ENCODE measurements at places on chromosomes 4 and X.

GRCh38 chrX:12903646-12904045 lies 2.8 kb upstream of the TLR8 start:
- DNase-seq: no peak

DNA sequence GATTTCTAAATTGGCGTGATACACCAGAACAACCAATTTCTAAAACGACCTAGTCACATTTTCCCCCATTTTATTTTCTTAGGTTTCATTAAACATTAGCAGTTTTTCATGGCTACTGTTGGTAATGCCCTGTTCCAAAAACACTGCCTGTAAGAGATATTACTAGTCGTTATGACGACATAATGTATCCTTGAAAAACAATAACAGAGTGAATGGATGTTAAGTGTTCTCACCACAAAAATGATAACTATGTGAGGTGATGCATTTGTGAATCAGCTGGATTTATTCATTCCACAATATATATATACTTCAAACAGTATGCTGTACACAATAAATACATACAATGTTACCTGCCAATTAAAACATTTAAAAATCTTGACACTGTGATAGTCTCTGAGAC lies 1147.6 kb upstream of the PCDH10 start:
- DNase-seq: no peak

GRCh38 chr4:167578906-167579305 lies 344.6 kb upstream of the SPOCK3 start:
- no peak for DNase-seq

GRCh38 chr4:48483777-48484493 lies 792 bp downstream of the SLC10A4 start:
- DNase-seq: peak; percentile 66

DNA sequence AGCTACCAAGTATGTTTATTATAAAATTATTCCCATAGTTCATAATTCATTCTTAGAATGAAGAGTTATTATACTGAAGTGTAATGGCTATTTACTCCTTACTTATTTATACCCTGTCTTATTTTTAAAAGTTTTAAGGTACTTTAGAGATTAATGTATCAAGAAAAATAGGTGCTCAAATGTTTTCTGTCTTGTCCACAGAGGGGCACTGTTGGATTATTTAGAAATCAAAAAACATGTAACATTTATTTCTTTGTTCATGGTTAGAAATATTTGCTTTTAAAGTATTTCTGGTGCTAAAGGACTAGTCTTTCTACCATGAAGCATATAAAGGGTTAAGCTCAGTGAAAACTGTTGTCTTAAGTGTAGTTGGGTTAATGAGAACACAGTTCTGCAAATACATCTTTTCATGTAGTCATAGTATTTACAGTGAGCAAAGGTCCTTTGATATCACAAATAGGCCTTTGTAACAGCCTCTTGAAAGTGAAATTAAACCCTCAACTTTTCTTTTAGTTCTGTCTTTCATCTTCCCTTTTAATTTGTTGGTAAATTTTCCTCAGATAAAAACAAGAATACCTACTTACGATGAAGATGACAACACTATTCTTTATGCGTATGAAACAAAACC lies 7.7 kb downstream of the SCML1 start:
- no peak for DNase-seq

GRCh38 chr4:13656569-13657405 lies 29.3 kb upstream of the BOD1L1 start:
- DNase-seq: peak; percentile 90

DNA sequence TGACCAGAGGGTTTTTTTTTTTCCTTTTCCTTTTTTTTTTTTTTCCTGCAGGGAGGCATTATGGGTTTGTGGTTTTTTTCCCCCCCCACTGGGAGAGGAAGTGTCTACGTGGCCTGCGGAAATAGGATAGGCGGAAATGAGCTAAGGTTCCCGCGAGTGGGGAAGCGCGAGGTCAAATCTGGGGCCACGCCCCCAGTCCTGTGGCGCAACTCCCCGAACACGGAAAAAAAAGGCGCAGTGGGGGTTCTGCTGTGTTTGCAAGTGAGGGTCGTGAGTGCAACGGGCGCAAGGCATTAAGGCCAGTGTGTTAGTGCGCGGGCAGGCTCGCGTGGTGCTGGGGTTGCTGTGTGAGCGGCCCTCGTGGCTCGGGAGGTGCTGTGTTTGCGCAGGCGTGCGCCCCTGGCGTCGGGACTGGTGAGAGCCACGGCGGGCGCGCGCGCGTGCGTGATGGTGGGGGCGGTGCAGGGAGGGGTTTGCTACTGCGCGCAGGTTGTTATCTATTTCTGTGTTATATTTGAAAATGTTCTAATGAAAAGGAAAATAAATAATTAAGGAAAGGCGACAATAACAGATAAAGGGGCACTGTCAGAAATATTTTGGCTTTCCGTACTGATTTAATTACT lies 685 bp upstream of the MORF4L2 start:
- DNase-seq: peak; percentile 95

DNA sequence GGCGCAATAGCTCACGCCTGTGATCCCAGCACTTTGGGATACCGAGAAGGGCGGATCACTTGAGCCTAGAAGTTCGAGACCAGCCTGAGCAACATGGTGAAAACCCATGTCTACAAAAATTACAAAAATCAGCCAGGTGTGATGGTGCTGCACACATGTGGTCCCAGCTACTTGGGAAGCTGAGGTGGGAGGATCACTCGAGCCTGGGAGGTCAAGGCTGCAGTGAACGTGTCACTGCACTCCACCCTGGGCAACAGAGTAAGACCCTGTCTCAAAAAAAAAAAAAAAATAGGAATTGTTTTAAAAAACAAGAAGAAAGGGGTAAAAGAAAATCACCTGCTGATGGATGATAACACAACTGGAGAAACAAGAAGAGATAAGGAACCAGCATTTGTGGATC lies 38.8 kb downstream of the CHIC2 start:
- no peak for DNase-seq

DNA sequence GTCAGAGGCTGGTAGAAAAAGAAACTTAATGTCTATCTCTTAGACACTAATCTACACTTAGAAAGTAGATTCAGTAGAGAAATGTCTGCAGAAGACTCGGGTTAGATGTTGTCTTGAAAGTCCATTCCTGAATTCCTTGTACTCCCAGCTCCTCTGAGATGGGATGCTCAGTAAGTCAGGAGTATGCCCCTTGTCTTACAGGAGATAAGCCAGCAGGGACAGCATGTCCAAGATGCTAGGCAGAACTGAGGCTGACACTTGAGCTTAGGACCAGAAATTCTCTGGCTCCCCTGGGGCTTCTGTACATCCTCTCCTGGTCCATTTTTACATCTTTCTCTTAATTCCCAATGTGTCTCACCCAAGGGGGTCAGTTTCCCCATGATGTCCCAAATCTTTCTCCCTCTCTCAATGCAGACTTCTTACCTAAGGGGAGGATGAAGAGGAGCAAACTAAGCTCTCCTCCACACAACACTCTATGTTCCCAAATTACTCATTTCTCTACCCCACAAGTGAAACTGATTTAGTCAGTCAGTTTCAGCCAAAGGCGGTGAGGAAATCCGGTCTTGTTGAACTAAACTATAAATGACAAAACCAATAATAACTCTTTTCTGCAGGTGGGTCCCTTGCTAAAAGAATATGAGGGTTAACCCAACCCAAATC lies 558.2 kb upstream of the DIPK2B start:
- DNase-seq: no peak

DNA sequence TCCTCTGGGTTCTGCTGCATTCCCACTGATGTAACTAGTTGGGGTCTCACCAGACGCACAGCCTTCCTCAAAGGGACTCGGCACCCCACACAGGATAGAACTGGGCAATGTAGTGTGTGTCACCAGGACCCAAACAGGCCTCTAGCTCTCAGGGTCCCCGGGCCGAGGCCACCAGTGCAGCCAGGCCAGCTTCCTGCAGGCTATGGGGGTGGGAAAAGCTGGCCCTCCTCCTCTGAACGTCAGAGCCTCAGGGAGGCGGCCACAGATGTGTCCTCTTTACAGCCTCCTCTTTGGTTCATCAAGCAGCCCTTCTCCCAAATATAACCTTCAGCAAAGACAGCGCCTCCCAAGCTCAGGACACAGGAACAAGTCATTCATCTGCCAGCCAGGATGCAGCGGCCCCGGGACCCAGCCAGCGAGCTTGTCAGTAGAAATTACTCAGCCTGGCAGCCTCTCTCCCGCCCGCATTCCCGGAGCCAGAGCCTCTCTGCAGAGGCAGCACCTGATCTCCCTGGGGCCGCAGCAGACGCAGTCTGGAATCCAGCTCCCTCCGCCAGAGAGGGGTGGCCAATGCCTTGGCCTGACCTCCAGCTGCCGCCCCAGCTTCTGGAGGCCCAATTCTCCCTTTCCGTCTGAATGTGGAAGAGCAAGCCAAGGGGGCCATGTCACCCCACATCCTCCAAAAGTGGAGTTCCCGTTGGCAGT lies 288.5 kb downstream of the FBXW7 start:
- peak; percentile 47 for DNase-seq

GRCh38 chrX:47293106-47293505 lies 60.3 kb downstream of the USP11 start:
- DNase-seq: no peak

GRCh38 chrX:129719931-129720530 lies 18.7 kb upstream of the XPNPEP2 start:
- no peak for DNase-seq

GRCh38 chr4:36351082-36351666 lies 69.8 kb downstream of the DTHD1 start:
- peak; percentile 29 for DNase-seq

DNA sequence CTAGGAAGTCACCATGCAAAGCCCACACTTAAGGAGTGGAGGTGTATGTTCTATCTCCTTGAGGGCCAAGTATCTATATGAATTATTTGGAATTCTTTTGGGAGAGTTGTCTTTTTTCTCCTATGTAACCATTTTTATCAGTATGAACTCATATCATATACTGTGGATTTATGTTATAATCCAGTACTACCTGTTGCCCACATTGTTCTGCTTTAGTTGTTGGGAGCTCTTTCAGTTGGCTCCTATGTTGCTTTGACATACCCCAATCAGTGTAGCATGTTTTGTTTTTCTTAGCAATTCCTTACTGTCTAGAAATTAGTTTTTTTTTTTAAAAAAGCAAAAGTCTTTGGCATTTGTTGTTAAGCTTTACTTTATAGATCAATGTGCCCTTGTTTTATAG lies 13.0 kb downstream of the UCHL1 start:
- DNase-seq: no peak

DNA sequence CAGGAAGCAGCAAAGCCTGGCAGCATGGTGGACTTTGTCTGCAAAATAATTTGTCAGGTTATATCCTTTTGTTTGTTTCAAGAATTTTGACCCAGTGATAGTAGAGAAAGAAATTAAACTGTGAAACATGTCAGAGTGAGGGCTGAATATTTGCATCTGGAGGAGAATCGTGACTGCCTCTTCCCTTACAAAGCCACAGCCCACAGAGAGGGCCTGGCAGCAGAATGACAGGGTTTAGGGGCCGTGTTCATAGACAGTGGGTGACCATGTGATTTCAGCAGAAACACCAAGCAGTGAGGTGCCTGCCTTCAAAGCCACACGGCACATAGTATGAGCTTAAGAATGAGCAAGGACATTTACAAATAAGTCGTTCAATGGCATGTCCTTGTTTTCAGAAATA lies 24.4 kb upstream of the PLAC8 start:
- DNase-seq: no peak

DNA sequence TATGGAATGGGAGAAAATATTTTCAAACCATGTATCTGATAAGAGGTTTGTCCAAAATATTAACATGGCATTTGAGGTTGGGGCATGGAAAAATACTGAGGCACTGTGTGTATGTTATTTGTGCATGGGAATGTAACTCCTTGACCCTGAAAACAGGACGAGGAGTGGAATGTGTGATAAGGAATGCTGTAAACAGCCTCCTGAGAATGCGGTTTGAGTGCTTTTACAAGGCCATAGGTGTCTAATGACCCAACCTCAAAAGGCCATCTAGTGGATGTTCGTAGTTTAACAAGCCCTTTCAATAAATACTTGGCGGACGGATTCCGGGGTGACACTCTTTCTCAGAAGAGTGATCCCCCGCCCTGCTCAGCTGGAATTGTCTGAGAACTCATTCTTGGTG lies 162.9 kb upstream of the USP9X start:
- DNase-seq: no peak

DNA sequence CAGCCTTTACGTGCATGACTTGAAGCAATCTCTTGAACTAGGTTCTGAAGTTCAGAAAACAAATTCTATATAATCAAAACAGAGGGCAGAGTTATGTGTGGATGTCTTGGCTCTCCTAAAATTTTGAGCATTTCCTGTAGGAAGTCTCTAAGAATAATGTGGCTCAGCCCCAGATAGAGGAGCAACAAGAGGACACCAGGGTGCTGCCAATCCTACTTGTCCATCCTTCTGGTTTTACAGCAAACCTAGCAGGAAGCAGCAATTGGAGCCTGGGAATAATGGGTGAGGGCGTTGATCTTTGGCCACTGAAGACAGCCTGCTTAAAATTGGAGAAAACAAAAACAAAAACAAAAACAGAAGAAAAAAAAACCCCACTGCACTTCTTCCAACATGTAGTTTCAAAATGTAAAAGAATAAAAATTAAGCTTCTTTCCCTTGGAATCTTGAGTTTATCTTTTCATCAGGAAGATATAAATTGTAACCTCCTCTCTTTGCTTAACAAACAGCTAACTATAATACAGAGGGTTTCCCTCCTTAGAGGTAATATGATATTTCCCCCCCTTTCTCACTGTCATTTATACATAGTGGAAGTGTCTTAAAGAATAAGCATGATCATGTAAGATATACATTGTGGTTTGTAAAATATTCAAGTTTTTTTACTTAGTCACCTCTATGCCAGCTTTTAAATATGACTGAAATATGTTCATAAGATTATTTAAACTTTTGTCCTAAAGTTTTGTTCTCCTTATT lies 130.6 kb downstream of the FBXO8 start:
- no peak for DNase-seq

DNA sequence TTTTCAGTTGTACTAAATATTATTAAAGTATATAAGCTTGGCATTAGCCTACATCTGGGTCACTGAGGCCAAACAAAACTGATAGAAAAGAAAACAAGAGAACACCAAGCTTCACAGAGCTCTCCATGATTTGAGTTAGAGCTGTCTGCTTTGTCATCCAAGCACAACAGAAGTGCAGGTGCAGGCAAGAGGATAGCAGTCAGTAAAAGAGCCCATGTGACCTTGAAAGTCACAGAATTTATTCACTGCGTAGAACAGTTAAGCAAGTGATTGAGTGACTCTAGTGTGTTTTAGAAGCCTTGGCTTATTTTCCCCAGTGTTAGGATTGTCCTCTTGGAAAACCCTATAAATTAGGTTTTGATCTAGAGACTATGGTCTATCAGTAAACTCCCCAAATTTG lies 49.4 kb upstream of the PRDM5 start:
- no peak for DNase-seq

GRCh38 chr4:125316401-125316790 lies 1.6 kb downstream of the FAT4 start:
- DNase-seq: peak; percentile 85

DNA sequence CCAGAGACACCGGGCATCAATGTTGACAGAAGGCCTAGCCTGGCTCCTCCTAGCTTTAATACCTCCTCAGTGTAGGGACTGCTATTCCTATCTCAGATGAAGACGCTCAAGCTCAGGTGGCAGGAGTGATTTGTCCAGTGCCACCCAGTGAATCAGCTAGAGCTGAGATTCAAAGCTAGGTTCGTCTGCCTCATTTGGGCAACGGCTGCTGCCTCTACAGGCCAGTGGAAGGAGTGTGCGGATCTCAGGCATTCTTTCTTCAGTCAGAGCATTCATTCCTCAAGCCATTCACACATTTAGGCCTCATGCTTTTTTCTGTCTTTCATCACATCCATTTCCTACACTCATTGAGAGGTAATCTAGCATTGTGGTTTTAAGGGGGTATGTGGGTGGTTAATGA lies 7.3 kb downstream of the TSR2 start:
- DNase-seq: no peak

All from retina (tissue), 1 donor.